Upper lobe of left lung (tissue), 6 donors: ENCODE measurements at places on chromosomes 13 and 19.

- no peaks in the 10 kb centered on the region for H3K4me1 ChIP-seq
- H3K27me3 ChIP-seq, result no peaks in the 10 kb centered on the region
- no peak overlapping the region for H3K27ac ChIP-seq
These were observed 764.1 kb upstream of the SLITRK6 start for GRCh38 chr13:86563308-86563707.

DNA sequence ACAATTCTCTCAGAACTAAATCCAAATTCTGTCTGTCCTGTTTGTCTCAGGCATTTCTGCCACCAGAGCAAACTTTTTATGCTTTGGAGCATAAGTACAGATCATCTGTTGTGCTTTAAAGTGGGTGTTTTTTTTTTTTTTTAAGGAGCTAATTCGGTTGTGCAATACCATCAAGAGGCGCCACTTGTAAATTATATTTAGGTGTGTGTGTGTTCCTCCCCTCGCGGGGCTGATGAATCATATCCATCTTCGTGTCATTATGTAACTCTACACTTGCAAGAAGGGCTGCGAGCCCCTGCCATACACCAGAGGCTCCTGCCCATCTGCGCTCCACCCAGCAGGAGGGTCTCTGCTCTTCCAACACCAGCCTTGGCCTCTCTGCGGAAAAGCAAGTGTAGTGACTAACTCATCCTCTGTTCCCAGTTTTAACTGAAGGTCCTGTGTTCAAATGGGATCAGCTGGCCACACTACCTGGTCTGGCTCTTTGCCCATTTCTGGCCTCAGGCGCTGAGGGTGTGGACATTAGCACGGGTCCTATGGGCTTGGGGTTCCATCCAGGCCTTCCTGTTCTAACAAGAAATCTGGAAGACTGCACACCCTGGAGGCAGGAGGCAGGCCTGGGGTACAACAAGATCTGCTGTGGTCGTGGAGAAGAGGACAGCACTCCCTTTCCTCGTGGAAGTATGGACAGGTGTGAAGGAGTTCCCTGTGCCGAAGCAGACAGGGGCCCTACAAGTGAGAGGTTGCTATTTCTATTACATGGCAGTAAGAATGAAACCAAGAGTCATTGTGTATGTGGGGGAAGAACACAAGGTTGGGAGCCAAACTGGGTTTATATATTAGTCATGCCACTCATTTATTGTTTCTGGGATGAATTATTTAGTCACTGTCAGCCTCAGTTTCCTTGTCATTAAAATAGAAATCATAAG lies 96.1 kb upstream of the MBNL2 start:
- H3K4me1 ChIP-seq, result peaks cover 35% of the 10 kb centered on the region
- no peaks in the 10 kb centered on the region for H3K36me3 ChIP-seq
- peak; percentile 17 for DNase-seq
- no peaks in the 10 kb centered on the region for H3K27me3 ChIP-seq
- H3K4me3 ChIP-seq, result no peak overlapping the region

DNA sequence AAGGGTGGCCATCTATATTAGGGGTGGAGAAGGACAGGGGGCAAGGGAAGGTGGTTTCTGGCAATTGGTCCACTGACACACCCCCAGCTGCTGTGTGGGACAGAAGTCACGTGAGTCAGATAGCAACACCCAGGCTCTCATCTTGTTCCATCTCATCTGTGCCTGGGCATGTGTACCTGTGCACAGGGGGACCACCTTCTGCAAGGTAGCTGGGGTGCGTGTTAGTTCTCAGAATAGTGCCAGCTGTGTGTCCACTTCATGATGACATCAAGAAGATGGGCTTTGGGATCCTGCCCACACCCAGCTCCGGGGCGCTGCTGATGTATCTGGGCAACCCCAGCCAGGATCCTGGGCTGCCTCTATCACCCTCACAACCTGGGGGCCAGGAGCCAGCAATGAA lies 38.6 kb downstream of the COL4A2 start:
- peaks cover 81% of the 10 kb centered on the region for H3K4me1 ChIP-seq
- no peaks in the 10 kb centered on the region for H3K27me3 ChIP-seq
- no peak for DNase-seq
- H3K27ac ChIP-seq, result no peak overlapping the region
- H3K36me3 ChIP-seq, result no peaks in the 10 kb centered on the region

DNA sequence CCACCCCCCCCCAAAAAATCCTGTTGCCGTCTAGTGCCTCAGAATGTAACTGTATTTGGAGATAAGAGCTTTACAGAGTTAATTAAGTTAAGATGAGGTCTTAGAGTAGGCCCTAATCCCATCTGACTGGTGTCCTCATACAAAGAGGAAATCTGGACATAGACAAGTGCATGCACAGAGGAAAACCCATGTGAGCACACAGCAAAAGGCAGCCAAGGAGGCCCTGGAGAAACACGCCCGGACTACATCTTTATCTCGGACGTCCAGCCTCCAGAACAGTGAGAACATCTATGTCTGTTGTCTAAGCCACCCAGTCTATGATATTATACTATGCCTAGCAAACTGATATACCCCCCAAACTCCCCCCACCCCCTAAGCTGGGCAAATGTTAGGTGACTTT lies 193.8 kb downstream of the KATNAL1 start:
- H3K27me3 ChIP-seq, result no peaks in the 10 kb centered on the region
- H3K4me1 ChIP-seq, result peaks cover 30% of the 10 kb centered on the region
- peak overlapping the region; percentile 77 for H3K27ac ChIP-seq
- no peak for DNase-seq
- H3K4me3 ChIP-seq, result no peak overlapping the region
- H3K36me3 ChIP-seq, result no peaks in the 10 kb centered on the region

DNA sequence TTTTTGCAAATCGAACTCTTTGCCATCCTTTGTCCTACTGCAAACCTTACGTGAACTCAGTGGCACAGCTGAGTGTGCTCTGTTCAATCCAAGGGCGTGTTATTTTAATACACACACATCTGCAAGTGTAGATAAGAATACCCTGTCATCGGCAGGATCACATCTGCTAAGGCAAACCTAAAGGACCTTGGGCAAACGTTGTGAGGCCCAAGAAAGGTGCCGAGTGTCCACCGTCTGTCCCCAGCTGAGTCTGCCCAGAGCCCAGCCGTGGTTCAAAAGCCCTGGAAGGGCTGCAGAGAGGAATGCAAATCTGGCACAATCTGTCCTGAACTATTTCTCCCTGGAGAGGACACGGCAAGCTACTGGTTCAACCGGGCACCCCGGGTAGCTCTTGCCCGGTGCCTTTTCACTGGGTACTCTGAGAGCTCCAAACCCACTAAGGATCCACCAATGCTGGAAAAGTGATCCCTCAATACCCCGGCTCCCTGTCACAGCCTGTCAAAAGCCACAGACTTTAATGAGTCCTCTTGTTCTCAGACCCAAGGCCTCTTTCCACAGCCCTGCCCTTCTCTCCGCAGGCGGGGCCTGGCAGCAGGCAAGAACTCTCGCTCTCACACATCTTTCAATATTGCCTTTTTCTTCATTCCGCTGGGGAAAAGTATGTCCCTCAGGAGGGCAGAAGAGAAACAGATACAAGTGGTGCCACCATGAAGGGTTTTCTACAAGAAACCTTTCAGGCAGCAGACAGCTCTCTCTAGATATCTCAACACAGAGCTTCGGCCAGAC lies 17.0 kb downstream of the SLC7A1 start:
- no peaks in the 10 kb centered on the region for H3K36me3 ChIP-seq
- H3K27me3 ChIP-seq, result no peaks in the 10 kb centered on the region
- H3K27ac ChIP-seq, result no peak overlapping the region
- no peak for DNase-seq
- no peaks in the 10 kb centered on the region for H3K4me1 ChIP-seq

GRCh38 chr13:80132741-80133601 lies 208.0 kb downstream of the SPRY2 start:
- H3K27ac ChIP-seq, result peak overlapping the region; percentile 78
- H3K36me3 ChIP-seq, result no peaks in the 10 kb centered on the region
- peak overlapping the region; percentile 26 for H3K4me3 ChIP-seq
- H3K27me3 ChIP-seq, result no peaks in the 10 kb centered on the region
- peaks cover 30% of the 10 kb centered on the region for H3K4me1 ChIP-seq
- DNase-seq, result peak; percentile 76

- no peaks in the 10 kb centered on the region for H3K27me3 ChIP-seq
- no peaks in the 10 kb centered on the region for H3K36me3 ChIP-seq
- peak overlapping the region; percentile 60 for H3K27ac ChIP-seq
- no peak overlapping the region for H3K4me3 ChIP-seq
These were observed 17.4 kb downstream of the RUBCNL start for GRCh38 chr13:46369506-46370277.

DNA sequence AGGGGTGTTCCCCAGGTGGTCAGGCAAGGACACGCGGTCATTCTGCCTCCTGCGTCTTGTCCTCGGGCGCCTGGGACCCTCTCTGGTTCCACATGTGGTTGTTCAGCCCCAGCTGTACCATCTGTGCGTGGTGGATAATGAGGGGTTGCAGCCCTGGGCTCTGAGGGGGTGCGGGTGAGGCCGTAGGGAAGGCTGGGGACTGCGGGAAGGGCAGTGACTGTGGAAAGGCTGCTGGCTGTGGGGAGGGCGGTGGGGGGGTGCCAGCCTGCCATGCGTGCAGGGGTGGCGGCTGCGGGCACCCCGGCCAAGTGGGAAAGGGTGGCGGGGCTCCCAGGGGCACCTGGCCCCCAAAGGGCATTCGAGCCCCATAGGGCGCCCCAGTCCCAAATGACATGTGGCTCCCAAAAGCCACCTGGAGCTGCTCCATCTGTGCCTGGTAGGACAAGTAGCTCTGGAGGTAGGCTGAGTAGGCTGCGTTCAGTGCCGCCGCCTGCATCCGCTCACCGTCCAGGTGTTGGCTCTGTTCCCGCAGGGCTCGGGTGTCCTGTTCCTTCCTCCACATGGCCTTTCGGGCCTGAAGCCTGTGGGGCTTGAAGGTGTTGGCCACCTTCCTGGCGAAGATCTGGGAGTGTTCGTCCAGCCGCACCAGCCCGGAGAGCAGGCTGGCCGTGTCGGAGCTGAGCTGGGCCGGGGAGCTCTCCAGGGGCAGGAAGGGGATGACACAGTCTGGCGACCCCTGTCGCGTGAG lies 15.1 kb downstream of the TICAM1 start:
- H3K27ac ChIP-seq, result peak overlapping the region; percentile 28
- no peak for DNase-seq
- no peak overlapping the region for H3K4me3 ChIP-seq
- H3K27me3 ChIP-seq, result no peaks in the 10 kb centered on the region
- peaks cover 48% of the 10 kb centered on the region for H3K4me1 ChIP-seq
- peaks cover 38% of the 10 kb centered on the region for H3K36me3 ChIP-seq

- H3K27ac ChIP-seq, result peak overlapping the region; percentile 100
- DNase-seq, result no peak
- peaks cover 60% of the 10 kb centered on the region for H3K4me1 ChIP-seq
- H3K27me3 ChIP-seq, result no peaks in the 10 kb centered on the region
These were observed 2.5 kb downstream of the ITM2B start for GRCh38 chr13:48235341-48236135.

DNA sequence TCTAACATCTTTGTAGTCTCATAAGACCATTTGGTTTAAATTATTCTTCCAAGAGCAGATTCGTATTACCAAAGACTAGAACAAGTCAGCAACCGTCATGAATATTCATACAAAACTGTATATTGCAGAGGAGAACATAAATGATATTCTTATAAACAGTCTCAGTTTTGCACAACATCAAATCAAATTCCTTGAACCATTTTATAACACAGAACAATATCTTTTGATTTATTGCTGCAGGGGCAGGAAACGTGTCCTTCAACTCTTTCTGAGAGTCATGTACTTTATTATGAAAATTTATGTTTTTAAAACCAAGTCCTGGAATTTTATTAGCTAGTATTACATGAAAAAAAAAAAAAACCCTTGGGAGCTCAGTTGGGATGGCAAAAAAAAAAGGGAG lies 26.2 kb downstream of the SIGLECL1 start:
- H3K4me3 ChIP-seq, result no peak overlapping the region
- no peak overlapping the region for H3K27ac ChIP-seq
- H3K36me3 ChIP-seq, result no peaks in the 10 kb centered on the region
- H3K4me1 ChIP-seq, result no peaks in the 10 kb centered on the region
- no peaks in the 10 kb centered on the region for H3K27me3 ChIP-seq
